ENCODE measurements at places on chromosomes 5 and 9. TPM values are rescaled to one million over a fixed set of nuclear protein-coding genes. Genes with fewer than 3 reads are reported as not detected.

- H3K4me3 ChIP-seq: no peak overlapping the region
- no peaks in the 10 kb centered on the region for H3K27me3 ChIP-seq
- no peaks in the 10 kb centered on the region for H3K4me1 ChIP-seq
- H3K27ac ChIP-seq: no peak overlapping the region
Observed at GRCh38 chr5:133392448-133392847, 219.9 kb downstream of the FSTL4 start.

- no peak overlapping the region for H3K4me3 ChIP-seq
- no peaks in the 10 kb centered on the region for H3K4me1 ChIP-seq
- H3K36me3 ChIP-seq: no peaks in the 10 kb centered on the region
- no peaks in the 10 kb centered on the region for H3K27me3 ChIP-seq
- no peak overlapping the region for H3K27ac ChIP-seq
- DNase-seq: no peak
Observed at GRCh38 chr9:125990793-125991220, 243.6 kb downstream of the PBX3 start.

DNA sequence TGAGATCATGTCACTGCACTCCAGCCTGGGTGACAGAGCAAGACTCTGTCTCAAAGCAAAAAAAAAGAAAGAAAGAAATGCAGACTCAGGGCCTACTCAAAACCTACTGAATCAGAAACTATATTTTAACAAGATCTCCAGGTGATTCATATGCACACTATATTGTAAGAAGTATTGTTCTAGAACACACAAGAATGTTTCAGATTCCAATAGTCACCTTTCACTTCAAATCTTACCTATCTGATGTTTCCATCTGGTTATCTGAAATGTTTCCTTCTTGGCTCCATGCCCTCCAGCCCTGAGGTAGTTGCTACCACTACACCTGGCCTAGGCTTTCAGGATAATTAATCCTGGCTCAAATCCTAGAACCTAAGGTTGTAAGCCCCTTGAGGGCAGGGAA is 36.8 kb upstream of the SNX2 start:
- no peak overlapping the region for H3K4me3 ChIP-seq
- H3K36me3 ChIP-seq: no peaks in the 10 kb centered on the region
- no peaks in the 10 kb centered on the region for H3K4me1 ChIP-seq
- no peak for DNase-seq

DNA sequence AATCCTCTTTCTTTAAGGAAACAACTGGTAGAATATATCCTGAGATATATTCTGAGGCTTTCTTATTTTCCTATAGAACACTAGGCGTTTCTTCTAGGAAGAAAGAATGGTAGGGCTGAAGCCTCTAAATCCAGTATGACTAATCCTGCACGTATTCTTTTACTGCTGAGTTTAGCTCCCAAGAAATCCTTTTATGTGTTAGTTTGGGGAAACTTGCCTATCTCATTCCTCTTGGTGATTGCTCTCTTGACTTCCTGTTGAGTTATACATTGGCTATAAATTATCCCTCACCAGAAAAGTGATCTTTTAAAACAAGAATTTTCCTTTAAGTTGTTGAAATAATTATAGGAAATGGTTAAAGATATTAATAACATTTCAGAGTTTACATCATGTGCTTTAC is 422.9 kb downstream of the TMEM161B start:
- no peak for DNase-seq
- H3K27ac ChIP-seq: no peak overlapping the region
- no peak overlapping the region for H3K4me3 ChIP-seq
- no peaks in the 10 kb centered on the region for H3K27me3 ChIP-seq
- H3K4me1 ChIP-seq: no peaks in the 10 kb centered on the region

DNA sequence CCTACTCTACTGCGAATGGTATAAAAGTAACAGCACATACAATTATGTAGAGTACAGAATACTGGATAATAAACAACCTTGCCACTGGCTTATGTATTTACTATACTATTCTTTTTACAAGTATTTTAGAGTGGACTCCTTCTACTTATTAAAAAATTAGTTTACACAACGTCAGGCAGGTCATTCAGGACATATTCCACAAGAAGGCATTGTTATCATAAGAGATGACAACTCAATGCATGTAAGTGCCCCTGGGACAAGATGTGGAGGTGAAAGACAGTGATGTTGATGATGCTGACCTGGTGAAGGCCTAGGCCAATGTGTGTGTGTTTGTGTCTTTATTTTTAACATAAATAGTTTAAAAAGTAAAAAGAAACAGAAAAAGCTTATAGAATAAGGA is 421.7 kb downstream of the CDH12 start:
- H3K4me1 ChIP-seq: no peaks in the 10 kb centered on the region
- H3K36me3 ChIP-seq: no peaks in the 10 kb centered on the region
- no peak for DNase-seq
- no peak overlapping the region for H3K4me3 ChIP-seq
- H3K27me3 ChIP-seq: no peaks in the 10 kb centered on the region

DNA sequence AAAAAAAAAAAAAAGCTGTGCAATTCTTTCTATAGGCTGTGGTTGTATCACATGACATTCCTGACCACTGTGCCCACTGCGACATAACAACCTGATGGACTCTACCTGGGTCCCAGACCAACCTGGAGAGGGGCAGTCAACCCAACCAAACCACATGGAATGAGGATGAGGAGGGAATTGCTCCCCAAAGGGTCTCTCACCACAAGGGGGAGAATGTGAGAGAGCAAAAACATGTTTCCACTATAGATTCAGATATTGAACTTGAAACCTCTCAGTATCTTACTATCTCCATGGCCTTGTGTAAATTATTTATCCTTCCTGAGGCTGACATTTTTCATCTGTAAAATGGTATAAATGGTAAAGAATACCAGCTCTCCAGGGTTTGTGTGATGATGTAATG is 66.9 kb upstream of the SV2C start:
- H3K27ac ChIP-seq: no peak overlapping the region
- H3K27me3 ChIP-seq: no peaks in the 10 kb centered on the region
- no peak for DNase-seq
- no peak overlapping the region for H3K4me3 ChIP-seq
- H3K4me1 ChIP-seq: no peaks in the 10 kb centered on the region

GRCh38 chr5:181242031-181242451 is 1.7 kb downstream of the RACK1 start:
- H3K27ac ChIP-seq: peak overlapping the region; percentile 99
- peaks cover 38% of the 10 kb centered on the region for H3K4me1 ChIP-seq
- DNase-seq: no peak
- H3K4me3 ChIP-seq: peak overlapping the region; percentile 60
- no peaks in the 10 kb centered on the region for H3K27me3 ChIP-seq

GRCh38 chr5:27020973-27021372 is 17.4 kb downstream of the CDH9 start:
- H3K36me3 ChIP-seq: no peaks in the 10 kb centered on the region
- H3K27me3 ChIP-seq: no peaks in the 10 kb centered on the region
- H3K27ac ChIP-seq: no peak overlapping the region
- DNase-seq: no peak
- no peak overlapping the region for H3K4me3 ChIP-seq

- no peaks in the 10 kb centered on the region for H3K4me1 ChIP-seq
- H3K27ac ChIP-seq: peak overlapping the region; percentile 14
- DNase-seq: no peak
- no peak overlapping the region for H3K4me3 ChIP-seq
- H3K36me3 ChIP-seq: peaks cover 5% of the 10 kb centered on the region
Observed at GRCh38 chr9:94176608-94177007, 82.5 kb upstream of the ZNF169 start.

DNA sequence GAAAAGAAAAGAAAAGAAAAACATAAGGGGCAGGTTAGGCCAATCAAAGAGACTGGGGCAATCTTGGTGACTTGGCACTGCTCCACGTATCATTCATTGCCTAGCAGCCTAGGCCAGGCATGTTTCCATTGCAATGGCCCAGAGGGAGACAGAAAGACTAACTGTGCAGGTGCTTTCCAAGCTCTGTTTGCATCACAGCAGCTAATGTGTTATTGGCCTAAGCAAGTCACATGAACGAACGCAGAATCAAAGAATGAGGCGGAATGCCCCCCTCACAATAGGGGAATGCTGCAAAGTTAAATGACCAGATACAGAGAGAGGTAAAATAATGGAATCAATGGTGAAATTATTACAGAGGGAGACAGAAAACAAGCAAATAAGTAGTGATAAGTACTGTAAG is 11.1 kb upstream of the VPS13A start:
- H3K27me3 ChIP-seq: no peaks in the 10 kb centered on the region
- no peaks in the 10 kb centered on the region for H3K4me1 ChIP-seq
- no peaks in the 10 kb centered on the region for H3K36me3 ChIP-seq
- no peak overlapping the region for H3K27ac ChIP-seq
- no peak overlapping the region for H3K4me3 ChIP-seq

DNA sequence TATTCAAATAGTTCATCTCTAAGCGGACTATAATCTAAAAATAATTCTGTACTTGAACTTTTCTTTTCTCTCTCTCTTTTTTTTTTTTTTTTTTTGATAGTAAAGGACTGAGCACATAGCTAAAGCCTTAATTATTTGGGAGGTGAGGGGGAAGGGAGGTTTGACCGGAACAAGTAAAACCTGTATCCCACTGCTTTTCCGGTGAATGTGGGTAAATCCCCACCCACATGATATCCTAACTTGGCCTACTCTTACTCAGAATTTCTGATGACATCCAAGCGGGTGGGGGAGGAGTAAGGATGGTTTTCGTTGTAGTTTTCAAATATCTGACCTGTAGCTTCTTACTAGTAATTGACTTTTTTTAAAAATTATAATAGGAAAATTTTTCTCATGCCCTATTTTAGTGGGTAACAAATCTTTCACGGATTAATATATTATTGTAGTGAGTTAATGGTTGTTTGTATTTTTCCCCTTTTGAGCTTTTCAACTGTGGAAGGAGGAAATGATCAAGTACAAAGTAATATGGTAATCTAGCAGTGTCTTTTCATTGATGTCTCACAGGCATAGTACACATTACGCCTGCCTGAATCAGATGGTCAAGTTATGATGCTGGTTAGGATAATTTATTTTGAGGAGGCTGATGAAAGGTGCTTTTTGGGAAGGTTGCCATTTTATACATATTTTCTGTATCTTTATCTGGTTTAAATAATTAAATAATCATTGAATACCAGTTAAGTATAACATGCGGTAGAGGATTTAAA is 2.2 kb upstream of the ELL2 start:
- no peaks in the 10 kb centered on the region for H3K4me1 ChIP-seq
- no peaks in the 10 kb centered on the region for H3K36me3 ChIP-seq
- H3K27me3 ChIP-seq: no peaks in the 10 kb centered on the region
- no peak overlapping the region for H3K4me3 ChIP-seq

DNA sequence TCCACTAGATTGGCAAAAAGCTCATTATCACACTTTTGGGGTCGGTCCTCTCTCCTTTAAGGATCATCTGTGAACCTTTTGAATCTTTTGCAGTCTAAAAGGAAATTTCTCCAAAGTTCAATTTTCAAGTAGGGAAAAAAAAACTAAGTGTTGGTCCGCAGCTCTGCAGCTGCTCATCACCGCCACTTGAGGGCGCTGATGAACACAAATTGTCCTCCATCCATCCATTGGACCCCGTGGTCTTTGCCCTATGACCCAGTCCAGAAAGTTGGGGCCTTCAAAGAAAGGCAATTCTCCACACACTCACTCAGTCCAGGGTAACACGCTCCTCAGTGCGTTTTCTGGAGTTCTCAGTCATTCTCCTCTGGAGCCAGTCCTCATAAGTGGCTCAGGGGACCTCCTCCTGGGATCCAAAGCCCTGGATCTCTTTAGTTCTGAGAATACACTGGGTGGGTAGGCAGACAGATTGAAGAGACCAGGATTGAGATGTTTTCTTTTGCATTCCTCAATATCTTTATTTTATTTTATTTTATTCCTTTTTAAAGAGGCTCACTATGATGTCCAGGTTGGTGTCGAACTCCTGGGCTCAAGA is 63.6 kb upstream of the SLC28A3 start:
- no peaks in the 10 kb centered on the region for H3K27me3 ChIP-seq
- no peaks in the 10 kb centered on the region for H3K4me1 ChIP-seq
- H3K36me3 ChIP-seq: no peaks in the 10 kb centered on the region

DNA sequence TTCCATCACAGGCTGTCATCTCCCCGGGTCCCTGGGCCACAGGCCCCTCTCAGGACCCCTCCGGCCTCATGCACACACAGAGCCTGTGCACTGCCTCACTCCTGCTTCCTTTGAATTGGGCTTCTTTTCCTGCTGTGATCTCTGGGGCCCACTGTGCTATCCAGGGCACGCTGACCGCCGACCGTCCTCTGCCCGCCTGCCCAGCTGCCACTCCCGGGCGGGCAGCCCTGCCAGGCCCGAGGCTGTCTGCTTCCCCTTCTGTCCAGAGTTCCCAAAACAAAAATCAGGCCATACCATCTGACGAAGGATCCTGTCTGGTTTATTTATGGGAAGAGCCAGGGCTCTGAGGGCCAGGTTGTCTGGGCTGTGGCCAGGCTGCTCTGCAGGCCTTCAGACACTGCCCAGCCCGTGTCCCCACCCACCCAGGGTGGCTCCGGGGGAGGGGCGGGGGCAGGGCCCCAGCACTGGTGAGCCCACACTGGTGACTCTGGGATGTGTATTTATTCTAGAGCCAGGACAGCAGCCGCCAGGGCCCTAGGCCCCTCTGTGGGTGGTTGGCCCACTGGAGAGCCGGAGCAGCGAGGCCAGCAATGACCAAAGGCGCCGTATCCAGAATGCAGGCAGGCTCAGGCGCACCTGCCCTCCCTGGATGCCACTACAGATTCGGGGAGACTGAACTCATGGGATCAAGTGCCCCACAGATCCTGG is 57.0 kb downstream of the ADAMTS2 start:
- no peak overlapping the region for H3K27ac ChIP-seq
- no peaks in the 10 kb centered on the region for H3K36me3 ChIP-seq
- no peak overlapping the region for H3K4me3 ChIP-seq
- DNase-seq: no peak
- no peaks in the 10 kb centered on the region for H3K27me3 ChIP-seq
- H3K4me1 ChIP-seq: no peaks in the 10 kb centered on the region

GRCh38 chr9:16640649-16641048 is 229.8 kb downstream of the BNC2 start:
- peaks cover 12% of the 10 kb centered on the region for H3K4me1 ChIP-seq
- DNase-seq: no peak
- no peaks in the 10 kb centered on the region for H3K27me3 ChIP-seq
- no peaks in the 10 kb centered on the region for H3K36me3 ChIP-seq
- H3K4me3 ChIP-seq: no peak overlapping the region
- no peak overlapping the region for H3K27ac ChIP-seq

DNA sequence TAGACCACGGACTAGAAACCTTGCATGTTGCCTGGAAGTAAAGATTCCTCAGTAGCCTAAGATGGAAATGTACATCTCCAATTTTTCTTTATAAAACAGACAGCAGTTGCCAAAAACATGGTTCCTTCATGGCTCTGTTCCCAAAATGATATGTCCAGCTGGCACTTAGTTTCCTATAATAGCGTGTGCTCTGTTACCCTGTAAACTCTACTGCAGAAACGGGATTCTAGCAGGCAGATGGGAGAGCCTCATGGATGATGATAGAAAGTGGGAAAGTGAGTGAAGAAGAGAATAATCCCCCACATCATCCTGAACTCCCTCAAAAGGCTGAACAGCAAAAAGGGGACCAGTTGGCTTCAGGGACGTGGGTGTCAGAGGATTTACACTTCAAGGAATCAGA is 118.2 kb downstream of the FRMD3 start:
- H3K27me3 ChIP-seq: no peaks in the 10 kb centered on the region
- no peak overlapping the region for H3K27ac ChIP-seq
- H3K4me1 ChIP-seq: no peaks in the 10 kb centered on the region
- DNase-seq: no peak
- no peak overlapping the region for H3K4me3 ChIP-seq

GRCh38 chr9:108443741-108444140 is 412.0 kb downstream of the ACTL7B start:
- DNase-seq: no peak
- no peaks in the 10 kb centered on the region for H3K4me1 ChIP-seq

LIFR gene
- 145 TPM for total RNA-seq

FST gene
- total RNA-seq: 27.3 TPM

FAXDC2 gene
- total RNA-seq: 57.6 TPM

GOLM1 gene
- 15.7 TPM for total RNA-seq

GLDC gene
- 54.1 TPM for total RNA-seq

FGF1 gene
- total RNA-seq: 38.1 TPM

DMRT3 gene
- total RNA-seq: 0.30 TPM

All from tibial nerve (tissue), 4 donors.